Esophagus muscularis mucosa (tissue), 4 donors: ENCODE measurements at places on chromosomes 7 and 10.

DNA sequence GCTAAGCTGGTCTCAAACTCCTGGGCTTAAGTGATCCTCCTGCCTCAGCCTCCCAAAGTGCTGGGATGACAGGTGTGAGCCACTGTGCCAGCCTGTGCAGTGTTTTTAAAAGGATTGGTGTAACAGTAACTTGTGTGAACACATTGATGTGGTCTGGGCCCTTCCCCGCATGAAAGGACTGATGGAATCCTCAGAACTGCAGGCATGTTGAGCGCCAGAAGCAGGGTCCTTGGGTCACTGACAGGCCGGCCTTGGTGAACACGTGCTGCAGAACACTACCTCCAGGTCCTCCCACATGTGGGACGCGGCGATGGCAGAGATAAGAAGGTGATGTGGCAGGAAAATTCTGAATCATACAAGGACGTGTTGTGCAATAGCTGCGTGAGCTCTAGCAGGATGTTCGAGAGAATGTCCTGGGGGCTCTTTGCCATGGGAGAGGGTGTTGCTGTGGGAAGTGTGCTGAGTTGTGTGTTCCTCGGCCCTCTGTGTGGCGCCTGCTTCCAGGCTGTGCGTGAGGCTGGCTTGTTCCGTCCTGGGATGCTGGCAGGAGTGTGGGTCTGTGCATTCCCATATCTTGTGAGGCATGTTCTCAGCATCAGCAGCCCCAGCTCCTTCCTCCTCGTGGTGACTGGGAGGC, 68.2 kb downstream of the DNAJB6 start:
- no peak for DNase-seq

GRCh38 chr7:12111422-12112405, 99.4 kb upstream of the TMEM106B start:
- no peak for DNase-seq

GRCh38 chr7:27185013-27185853, at the start of gene HOXA11:
TSS of gene HOXA11 (minus strand) at chr7:27185232. CDS start at chr7:27185144, 88 bp downstream.
- DNase-seq = no peak

DNA sequence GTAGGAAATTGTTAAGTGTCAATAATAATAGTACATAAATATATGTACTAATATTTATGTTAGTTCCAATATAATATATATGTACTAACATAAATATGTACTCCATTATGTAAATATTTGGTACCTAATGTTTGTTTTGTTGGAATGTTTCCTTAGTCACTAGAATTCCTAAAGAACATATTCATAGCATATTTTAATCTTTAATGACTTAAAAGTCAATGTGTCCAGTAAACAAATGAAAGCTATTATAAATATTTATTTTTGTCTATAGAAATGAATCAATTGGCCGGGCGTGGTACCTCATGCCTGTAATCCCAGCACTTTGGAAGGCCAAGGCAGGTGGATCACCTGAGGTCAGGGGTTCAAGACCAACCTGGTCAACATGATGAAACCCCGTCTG, 153.6 kb downstream of the GPR158 start:
- no peak for DNase-seq

DNA sequence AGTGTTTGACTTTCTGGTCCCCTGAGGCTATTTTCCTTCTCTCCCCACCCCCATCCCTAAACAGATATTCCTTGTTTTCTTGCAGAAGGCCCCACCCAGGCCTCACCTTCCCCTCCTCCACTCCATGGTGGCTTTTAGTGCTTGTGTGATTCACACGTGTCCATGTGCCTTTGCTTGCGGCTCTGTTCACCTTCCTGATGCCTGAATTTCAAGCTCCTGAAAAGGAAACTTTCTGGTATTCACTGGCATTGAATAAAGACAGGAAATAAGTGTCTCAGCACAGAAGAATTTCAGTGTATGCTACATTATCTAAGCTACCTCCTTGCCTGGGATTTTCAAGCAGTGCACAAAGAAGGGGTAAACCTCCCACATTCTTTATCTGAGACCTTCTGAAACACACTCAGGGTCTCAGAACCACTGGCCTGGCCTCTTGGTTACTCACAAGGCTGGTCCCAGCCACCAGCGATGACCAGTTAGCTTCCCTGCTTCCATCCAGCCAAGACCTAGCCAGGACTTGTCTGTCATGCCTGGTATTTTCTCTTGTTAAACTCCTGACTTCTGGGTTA, 17.2 kb upstream of the UBE2H start:
- DNase-seq = no peak

- no peak for DNase-seq
Observed at GRCh38 chr7:4675771-4676367, 6.2 kb upstream of the FOXK1 start.

DNA sequence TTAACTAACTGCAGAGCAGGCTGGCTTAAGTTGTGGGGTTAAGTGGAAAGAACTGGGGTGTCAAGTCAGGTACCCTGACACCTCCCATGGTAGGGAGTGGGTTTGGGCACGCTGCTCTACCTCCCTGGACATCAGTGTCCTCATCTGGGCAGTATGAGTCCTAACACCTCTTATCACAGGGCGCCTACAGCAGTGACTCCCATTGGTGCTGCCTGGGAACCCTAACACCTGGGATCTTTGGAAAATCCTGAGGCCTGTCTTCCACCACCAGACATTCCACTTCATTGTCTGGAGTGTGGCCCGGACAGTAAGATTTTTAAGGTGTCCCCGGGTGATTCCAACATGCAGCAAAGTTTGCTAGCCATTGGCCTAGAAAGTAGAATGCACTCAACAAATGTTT, 239.1 kb downstream of the SKAP2 start:
- DNase-seq = no peak

DNA sequence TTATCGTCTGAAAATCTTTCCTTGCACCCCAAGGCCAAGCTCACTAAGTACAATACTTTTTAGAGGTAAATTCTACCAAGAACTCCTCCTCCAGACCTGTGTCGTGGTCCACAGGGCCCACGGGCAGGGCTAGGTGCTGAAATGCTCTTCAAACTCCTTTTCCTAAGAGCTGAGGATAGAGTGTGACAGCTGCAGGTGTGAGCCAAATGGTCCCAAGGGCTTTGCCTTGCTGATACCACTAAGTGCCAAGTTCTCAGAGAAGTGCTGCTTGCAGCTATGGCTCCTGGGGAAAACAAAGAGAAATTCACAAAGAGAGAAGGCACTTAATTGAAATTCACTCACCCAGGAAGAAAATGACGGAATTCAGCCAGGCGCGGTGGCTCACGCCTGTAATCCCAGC, 868.9 kb upstream of the AUTS2 start:
- no peak for DNase-seq

DNA sequence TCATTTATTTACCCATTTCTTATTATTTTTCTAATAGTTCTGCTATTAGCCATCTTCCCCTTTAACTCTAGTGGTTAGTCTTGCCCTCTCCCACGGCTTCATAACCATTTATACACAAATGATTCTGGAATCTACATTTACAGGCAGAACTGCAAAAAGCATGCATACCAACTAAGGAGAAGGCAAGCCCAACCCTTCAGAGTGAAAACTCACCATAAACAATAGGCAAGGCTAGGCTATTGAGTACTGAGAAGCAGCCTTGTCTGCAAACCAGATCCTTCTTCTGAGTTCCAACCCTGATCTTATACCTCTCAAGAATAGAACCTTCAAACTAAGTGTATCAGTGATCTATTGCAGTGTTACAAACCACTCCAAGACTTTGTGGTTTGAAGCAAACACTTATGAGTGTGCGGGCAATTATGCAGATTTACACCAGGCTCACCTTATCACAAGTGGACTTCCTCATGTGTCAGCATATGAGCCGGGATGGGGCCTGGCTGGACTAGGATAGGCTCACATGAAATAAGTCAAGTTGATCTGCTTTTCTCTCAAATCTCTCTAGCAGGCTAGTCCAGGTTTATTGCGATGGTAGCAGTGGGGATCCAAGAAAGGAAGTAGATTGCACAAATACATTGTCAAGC, 896.9 kb upstream of the PHF14 start:
- no peak for DNase-seq

- no peak for DNase-seq
Observed at GRCh38 chr7:996079-996872, 13.3 kb downstream of the CYP2W1 start.

- DNase-seq = no peak
Observed at GRCh38 chr7:132051311-132051710, 494.9 kb upstream of the PODXL start.

DNA sequence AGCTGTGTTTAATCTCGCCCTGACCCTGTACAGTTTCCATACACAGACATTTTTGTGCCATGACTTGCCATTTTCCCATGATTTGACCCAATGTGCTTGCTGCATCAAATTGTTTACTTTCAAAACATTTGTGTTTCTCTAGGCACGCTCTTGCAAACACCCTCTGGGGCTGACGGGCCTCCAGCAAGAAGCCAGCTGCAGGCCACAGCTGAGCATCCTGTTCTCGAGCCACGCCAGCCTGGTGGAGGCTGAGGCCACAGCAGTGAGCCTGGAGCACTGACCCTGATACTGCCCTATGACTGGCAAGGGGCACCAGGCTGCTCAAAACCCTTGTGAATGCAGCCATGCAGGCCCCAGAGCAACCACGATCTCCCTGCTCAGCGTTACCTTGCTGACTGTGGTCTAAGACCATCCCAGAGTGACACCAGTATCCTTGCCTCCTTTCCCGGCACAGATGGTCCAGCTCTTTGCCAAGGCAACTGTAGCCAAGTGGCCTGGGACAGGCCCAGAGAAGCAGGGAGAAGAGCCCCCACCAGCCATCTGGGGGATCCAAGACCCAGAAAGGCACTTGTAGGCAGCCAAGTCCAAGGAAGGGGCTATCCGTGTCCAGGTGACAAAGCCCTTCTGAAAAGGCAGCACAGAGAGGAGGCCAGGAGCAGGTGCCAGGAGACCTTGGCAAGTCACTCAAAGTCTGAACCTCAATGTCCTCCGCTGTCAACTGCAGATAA, 78.5 kb downstream of the OAT start:
- DNase-seq = no peak

- DNase-seq = peak; percentile 79
Observed at GRCh38 chr10:124739119-124739921, 4.9 kb downstream of the FAM53B start.

- DNase-seq = no peak
Observed at GRCh38 chr7:34835901-34836600, 178.0 kb downstream of the NPSR1 start.

DNA sequence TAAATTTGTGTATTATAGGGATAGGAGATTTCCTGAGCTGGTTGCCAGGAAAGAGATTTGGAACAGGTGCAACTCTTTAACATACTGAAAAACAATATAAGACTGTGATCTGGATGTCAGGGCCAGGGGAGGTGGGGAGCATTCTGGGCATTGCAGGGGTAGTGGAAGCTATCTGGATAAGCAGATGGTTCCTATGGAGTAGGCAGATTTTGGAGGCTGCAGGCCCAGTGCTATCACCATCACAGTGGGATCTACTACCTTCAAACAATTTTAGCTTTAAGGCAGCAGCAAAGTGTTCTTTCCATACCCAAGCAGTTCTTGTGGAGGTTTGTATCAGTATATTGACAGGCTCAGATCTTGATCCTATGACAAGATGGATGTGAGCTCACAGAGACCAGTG, 71.1 kb downstream of the ADAM22 start:
- no peak for DNase-seq

DNA sequence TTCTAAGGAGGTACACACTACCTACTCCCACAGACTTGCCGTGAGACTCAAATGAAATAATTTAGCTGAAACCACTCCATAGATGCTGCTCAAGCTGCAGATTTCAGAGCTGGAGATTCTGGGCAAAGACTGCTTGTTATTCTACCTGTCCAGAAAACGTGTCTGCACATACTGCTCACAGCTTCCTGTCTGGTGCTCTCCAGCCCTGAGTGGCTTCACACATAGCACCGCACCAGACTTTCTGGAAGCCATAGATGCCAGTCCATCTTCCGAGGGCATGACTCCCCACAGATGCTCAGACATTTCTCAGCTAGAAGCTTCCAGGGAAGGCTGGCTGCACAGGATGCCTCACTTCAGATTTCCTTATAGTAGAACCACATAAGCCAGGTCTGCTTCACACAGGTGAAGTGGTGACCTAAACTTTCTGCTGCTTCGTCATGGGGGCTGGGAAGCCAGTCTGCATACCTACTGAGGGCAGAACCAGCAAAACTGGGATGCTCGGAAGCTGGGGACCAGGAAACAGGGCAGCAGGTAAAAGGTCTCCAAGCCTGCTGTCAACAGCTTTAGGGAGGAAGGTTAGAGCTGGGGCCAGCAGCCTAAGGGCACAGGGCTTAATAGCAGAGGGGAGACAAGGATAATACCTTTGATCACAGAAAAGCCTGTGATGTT, 18.2 kb downstream of the CCDC6 start:
- DNase-seq = no peak

DNA sequence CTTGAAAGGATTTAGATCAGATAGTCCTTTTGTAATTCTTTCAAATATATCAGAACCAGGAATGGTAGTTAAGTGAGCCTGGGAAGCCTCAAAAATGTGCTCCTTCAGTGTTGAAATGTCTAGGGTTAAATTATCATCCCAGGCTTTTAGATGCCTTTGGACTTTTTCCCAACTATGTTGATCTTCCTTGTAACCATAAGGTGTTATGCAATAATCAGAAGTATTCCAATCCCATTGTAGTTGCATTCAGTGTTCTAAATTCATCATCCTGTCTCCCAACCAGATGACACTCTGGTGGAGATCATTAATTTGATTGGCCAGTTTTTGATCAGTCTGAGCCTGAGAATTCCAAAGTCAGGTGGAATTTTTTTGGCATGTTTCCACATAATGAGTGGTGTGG, 35.1 kb upstream of the AKR1C2 start:
- DNase-seq = peak; percentile 3

- no peak for DNase-seq
Observed at GRCh38 chr7:149741629-149742028, 31.8 kb downstream of the ZNF467 start.
